ENCODE measurements at places on chromosomes 3 and 15.
A peak's percentile ranks its signal among the peaks of the same experiment; 100 is the strongest.

DNA sequence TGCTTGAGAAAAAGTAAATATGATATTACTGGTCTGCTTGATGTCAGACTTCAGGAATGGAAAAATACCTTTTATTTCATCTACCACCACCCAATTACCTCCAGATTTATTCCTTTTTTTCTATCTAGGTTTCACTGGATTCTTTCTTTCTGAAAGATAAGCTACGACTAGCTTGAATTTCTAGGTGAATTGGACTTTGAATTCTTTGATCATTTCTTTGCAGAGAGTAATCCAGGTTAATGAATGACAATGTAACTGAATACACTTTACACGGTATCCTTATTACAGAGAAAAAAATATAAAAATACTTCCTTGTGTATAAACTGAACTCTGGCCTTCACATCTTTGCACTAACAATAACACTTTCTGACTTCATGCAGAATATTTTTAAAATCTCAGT lies 59.5 kb upstream of the TRPC1 start:
- DNase-seq, result no peak

DNA sequence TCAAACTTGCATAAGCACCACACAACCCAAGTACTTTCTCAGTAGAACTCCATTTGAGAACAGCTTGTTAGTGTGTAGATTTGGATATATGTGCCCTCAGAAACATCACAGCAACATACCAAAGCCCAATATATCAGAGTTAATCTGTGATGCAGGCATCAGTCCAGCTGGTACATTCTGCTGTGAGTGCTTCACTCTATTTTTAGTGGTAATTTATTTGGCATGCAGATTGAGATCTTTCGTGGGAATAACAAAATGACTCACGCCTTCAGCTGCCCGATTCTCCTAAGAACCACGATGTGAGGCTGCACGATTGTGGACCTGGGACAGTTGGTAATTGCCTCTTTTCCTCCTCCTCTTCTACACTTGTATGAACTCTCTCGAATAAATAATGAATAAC lies 730.7 kb downstream of the SQOR start:
- DNase-seq, result no peak

GRCh38 chr3:108137460-108137814 lies 46.6 kb upstream of the CD47 start:
- DNase-seq, result no peak

DNA sequence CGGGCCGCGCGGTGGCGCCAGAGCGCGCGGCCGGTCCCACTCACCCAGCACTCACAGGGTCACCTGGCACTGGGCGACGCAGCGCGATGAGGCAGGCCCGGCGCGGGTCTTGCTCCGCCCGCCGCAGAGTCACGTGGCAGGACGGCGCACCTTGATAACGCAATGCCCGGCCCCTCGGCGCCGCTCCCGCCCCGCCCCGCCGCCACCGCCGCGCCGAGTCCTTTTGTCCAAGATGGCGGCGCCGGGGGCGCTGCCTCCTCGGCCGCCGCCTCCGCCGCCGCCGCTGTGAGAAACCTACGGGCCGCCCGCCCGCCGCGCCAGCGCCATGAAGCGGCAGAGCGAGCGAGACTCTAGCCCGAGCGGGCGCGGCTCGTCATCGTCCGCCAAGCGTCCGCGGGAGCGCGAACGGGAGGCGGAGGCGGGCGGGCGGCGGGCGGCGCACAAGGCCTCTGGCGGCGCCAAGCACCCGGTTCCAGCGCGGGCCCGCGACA lies at the start of gene RBM15B:
Gene RBM15B (plus strand): TSS at position 211 of the 491 bp plus-strand sequence. CDS start 115 bp downstream, at position 326.
- DNase-seq, result peak; percentile 97

- no peak for DNase-seq
Measured at GRCh38 chr3:50270422-50271224, 1.7 kb downstream of the SEMA3B start.

DNA sequence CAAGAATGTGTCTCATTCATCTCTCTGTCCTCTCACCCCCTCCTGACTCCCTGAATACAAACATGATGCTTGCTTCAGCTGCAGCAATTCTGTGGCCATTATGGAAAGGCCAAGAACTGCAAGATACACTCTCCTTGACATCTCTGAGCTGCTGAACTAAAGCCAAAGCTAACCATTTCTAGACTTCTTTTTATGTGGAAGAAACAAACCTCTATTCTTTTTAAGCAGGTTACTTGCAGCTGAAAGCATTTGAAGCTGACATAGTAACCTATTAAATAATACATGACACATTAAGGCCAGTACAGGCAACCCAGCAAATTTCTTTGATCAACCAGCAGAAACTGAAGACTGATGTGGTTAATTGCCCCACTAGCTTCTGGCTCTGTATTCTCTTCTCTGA lies 17.5 kb downstream of the FHIT start:
- DNase-seq, result no peak

- DNase-seq, result no peak
Measured at GRCh38 chr3:103512595-103512994, 1077.8 kb downstream of the ZPLD1 start.

DNA sequence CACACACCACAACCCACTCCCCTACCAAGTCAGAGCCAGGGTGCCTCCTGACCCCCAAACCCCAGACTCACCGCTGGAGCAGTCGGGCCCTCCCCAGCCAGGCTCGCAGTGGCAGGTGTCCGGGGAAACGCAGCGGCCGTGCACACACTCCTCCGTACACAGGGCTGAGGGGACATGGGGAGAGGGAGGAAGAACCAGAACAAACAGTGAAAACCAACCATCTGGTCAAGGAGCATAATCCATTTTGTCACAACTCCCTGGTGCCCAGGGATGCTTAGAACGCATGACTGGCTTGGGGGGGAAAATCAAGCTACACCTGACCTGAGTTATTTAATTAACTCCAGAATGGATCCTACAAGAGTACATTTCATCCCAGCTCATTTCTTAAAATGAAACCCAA lies 159.2 kb downstream of the MEGF11 start:
- no peak for DNase-seq

GRCh38 chr15:100464888-100465287 lies 63.9 kb downstream of the CERS3 start:
- DNase-seq, result no peak

DNA sequence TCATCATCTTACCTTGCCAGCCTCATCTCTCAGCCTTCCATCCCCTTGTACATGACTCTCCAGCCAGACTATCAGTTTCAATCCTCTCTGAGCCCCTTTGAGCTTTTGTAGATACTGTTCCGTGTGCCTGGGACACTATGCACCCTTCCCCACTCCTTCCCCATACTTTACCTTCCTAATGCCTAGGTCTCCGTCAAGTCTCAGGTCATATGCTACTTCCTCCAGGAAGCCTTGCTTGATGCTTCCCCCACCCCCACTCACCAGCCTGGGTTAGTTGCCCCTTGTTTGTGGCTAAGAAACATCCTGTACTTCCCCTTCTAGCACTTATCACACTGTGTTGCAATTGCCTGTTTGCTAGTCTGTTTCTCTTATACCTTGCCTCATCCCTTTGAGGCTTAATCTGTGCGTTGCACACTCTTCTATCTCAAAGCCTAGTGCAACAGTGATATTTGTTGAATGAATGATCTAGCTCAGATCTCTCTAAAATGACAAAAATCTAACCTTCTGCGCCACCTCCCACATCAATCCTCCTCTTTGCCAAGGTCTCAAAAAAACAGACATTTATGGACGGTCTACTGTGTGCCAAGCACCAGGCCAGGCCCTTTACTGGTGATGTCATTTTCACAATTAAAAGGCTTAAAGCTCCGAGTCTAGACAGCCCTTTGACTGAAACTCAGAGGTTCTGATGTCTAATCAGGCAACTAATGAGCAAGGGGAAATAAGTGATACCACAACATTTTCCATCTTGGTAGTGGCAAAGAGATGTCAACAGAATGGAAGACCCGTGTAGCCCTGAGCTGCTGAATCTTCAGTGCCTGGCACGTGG lies 6.5 kb upstream of the USP3 start:
- DNase-seq, result no peak

GRCh38 chr3:63824309-63824708 lies 5.2 kb downstream of the C3orf49 start:
- no peak for DNase-seq

DNA sequence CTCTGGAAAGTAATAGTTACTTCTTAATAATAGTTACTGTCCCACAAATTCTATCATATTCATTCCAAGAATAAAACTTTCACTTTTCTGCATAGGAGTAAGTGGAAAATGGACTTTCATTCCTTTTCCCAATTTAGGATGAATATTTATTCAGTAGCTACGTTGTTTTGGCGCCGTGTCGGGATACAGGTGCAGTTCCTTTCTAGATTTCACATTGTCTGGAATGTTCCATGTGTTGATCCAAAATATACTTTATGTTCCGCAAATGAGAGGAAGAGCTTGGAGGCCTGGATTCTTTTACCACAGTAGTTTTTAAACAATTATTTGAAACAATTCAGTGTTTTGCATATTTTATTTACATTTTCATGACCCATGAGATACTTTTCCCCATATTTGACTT lies 22.8 kb upstream of the PPARG start:
- DNase-seq, result no peak

- DNase-seq, result no peak
Measured at GRCh38 chr3:51163051-51163450, 222.0 kb upstream of the MANF start.

DNA sequence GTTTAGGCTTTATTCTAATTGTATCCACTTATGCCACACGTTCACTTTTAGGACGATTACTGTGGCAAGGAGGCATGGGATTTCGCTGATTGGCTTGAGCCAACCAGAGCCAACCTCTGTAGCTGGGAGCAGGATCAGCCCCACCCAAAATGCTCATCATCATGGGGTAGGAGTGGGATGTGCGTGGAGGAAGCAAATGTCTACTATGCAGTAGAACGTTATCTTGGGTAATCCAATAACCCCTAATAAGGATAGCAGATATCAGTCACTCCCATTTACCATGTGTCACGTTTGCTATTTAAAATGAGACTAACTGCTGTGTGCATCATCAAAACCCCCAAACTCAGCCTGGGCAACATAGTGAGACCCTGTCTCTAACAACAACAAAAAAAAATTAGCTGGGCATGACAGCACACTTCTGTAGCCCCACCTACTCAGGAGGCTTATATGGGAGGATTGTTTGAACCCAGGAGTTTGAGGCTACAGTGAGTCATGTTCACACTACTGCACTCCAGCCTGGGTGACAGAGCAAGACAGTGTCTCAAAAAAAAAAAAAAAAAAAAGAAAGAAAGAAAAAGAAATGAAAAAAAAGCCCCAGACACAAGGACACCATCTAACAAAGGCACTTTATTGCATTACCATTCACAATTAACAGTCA lies 17.8 kb upstream of the ITGB5 start:
- DNase-seq, result no peak

DNA sequence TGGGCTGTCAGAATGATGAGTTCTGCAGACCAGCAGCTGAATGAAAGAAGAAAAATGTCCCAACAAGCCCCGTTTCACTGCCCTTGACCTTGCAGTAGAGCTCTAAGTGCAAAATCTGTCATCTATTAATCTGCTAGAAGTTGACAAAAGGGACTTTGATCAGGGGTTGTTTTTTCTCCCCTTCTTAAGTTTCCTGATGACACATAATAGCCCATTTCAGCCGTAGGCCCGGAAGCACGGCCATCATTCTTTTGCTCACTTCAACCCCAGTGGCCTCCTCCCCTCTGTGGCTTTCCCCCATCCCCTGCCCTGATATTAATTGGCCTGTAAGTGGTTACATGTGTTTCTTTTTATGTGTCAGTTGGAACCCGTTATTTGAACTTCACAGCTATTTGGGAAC lies 298.9 kb downstream of the RPLP1 start:
- no peak for DNase-seq

- DNase-seq, result no peak
Measured at GRCh38 chr3:50473768-50474167, 29.7 kb downstream of the CACNA2D2 start.

DNA sequence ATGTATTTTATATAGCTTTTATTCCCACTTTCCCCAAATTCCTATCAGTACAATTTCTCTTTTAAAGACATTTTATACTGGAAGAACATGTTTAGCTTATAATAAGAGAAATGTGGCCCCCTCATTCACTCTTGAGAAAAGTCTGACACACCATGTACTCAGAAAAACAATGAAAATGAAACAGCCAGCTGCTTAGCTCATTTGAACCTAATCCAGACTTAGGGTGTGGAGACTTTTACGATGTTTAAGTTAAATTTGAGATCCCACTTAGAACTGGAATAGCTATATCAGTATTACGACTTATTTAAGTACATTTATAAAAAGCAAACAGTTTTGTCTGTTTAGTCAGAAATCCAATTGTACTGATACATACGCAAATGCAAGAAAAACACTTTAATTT lies 252.3 kb upstream of the ARRDC4 start:
- DNase-seq, result no peak

- DNase-seq, result no peak
Measured at GRCh38 chr3:7843441-7843840, 658.2 kb upstream of the LMCD1 start.

DNA sequence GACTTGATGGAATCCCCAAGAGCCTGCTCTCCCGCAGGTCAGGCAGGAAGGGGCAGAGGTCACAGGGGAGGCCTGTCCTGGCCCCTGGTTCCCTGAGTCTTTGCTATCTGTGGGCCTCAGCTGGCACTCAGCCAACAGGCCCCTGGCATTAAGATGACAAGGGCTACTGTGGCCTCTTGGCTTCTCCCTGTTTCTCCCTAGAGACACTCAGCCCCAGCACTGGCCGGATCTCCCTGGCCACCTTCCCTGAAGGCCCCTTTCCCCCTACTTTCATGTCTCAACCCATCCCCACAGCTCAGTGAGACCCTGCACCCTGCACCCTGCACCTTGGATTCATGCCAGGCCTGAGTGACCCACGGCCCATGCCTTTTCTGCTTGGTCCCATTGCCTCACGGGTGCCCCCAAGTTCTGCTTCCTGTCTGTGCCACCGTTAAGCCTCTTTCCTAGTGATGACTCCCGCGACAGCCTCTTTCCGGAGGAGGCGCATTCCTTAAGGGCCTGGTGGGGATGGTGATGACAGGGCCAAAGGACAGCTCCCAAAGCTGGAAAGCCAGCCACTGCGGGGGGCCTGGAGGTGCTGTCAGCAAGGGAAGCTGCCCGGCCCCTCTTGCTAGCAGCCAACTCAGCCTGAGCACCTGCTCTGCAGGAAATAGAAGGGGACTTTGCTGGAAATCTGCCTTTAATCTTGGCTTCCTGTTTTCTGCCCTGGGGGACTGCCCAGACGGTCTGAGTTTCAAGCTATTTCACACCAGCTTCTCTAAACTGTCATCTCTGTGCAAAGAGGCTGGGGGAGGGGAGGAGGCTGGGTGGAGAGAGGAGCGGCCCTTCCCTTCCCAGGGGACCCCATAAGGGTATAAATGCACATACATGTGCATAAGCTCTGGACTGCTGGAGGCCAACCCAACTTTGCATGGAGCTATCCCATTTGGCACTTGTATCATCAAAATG lies 4.8 kb upstream of the CSK start:
- no peak for DNase-seq

- no peak for DNase-seq
Measured at GRCh38 chr15:90015749-90016148, 14.6 kb downstream of the ZNF710 start.

- DNase-seq, result no peak
Measured at GRCh38 chr15:38040615-38041014, 106.2 kb downstream of the TMCO5A start.

- no peak for DNase-seq
Measured at GRCh38 chr3:191316876-191317603, 12.2 kb upstream of the CCDC50 start.

- DNase-seq, result no peak
Measured at GRCh38 chr3:5321666-5322340, 134.3 kb downstream of the EDEM1 start.

- DNase-seq, result no peak
Measured at GRCh38 chr15:54577476-54578250, 599.4 kb downstream of the UNC13C start.

GRCh38 chr15:51536965-51537574 lies 85.5 kb downstream of the DMXL2 start:
- no peak for DNase-seq

- no peak for DNase-seq
Measured at GRCh38 chr15:54388746-54389145, 410.5 kb downstream of the UNC13C start.

GRCh38 chr15:42137461-42138261 lies 18.8 kb downstream of the PLA2G4F start:
- no peak for DNase-seq
